Heart left ventricle (tissue), 16 donors: ENCODE measurements at places on chromosomes 6 and 20. TPM values are rescaled to one million over a fixed set of nuclear protein-coding genes. Genes with fewer than 3 reads are reported as not detected.

Gene LST1
- not detected for total RNA-seq

- H3K27me3 ChIP-seq = no peaks in the 10 kb centered on the region
- no peak overlapping the region for H3K27ac ChIP-seq
- H3K36me3 ChIP-seq = no peaks in the 10 kb centered on the region
Measured at GRCh38 chr20:40628877-40629276, 60.2 kb downstream of the MAFB start.

- H3K27ac ChIP-seq = no peak overlapping the region
- H3K27me3 ChIP-seq = no peaks in the 10 kb centered on the region
- H3K4me1 ChIP-seq = no peaks in the 10 kb centered on the region
- H3K36me3 ChIP-seq = no peaks in the 10 kb centered on the region
- DNase-seq = peak; percentile 27
Measured at GRCh38 chr20:2217857-2218539, 77.8 kb upstream of the TGM3 start.

Gene EDN1
- total RNA-seq = 6.5 TPM

Gene FOXF2
- total RNA-seq = not detected

Gene FAXC
- total RNA-seq = 0.16 TPM
